ENCODE measurements at places on chromosomes 5 and 9.

GRCh38 chr5:149999359-149999758 is 1.1 kb downstream of the TIGD6 start:
- no peak for DNase-seq

DNA sequence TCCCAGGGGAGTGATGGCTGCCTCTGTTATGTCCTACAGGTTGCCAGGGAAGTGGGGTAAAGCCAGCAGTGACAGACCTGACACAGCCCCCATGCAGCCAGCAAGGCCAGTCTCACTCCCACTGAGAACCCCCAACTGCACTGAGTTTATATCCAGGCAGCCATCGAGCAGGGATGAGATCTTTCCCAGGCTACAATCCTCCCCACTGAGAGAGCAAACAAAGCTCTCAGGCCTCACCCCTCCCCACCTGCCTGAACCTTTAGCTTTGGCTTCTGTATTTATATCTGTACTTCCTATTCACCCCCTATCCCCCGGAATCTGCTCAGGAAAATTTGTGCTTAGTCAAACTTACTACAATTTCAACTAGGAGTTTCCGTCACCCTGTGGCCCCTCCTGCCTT is 284.1 kb downstream of the FAM170A start:
- DNase-seq = no peak

GRCh38 chr5:124630767-124631704 is 115.4 kb downstream of the ZNF608 start:
- no peak for DNase-seq

DNA sequence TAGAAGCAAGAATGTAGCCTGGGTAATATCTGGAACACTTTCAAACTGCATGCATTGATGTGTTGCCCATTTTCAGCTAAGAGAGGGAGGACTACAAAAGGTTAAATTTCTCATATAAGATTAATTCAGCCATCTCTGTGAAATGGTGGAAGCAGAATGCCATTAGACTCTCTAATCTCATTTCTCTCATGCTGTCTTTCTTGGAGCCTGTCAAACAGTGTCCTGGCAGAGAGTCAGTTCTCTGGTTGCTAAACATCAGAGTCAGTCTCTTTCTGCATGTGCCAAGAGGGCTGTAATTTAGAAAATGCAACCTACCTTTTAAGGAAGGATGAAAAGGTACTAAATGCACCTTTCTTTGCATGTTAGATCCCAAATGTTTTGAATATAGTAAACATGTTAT is 910 bp upstream of the GARNL3 start:
- no peak for DNase-seq

- no peak for DNase-seq
These were observed 244.9 kb upstream of the MVB12B start for GRCh38 chr9:126081746-126082145.

GRCh38 chr9:99595796-99596195 is 225.9 kb upstream of the NR4A3 start:
- DNase-seq = no peak

- no peak for DNase-seq
These were observed 36.5 kb upstream of the NTNG2 start for GRCh38 chr9:132125361-132125760.

GRCh38 chr9:80144406-80144805 is 572.6 kb downstream of the TLE4 start:
- DNase-seq = no peak

DNA sequence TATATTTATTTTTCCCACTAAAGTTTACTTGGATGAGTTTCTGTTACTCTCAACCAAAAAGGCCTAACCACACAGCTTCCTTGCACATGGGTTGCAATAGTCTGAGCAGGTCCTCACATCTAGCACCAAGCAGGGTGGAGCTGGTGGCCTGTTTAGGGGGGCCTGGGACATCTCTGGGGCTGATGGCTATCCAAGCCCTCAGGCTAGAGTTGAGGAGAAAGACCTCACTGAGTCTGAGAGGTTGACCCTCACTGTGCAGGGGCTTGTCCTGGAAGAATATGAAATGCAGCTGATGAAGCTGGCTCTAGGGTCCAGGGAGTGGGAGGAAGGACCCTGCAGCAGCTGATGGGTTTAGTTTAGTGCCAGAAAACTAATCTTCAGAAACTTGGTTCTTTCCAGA is 217.1 kb upstream of the MVB12B start:
- no peak for DNase-seq

GRCh38 chr5:54140247-54140840 is 170.0 kb downstream of the ARL15 start:
- DNase-seq = no peak

DNA sequence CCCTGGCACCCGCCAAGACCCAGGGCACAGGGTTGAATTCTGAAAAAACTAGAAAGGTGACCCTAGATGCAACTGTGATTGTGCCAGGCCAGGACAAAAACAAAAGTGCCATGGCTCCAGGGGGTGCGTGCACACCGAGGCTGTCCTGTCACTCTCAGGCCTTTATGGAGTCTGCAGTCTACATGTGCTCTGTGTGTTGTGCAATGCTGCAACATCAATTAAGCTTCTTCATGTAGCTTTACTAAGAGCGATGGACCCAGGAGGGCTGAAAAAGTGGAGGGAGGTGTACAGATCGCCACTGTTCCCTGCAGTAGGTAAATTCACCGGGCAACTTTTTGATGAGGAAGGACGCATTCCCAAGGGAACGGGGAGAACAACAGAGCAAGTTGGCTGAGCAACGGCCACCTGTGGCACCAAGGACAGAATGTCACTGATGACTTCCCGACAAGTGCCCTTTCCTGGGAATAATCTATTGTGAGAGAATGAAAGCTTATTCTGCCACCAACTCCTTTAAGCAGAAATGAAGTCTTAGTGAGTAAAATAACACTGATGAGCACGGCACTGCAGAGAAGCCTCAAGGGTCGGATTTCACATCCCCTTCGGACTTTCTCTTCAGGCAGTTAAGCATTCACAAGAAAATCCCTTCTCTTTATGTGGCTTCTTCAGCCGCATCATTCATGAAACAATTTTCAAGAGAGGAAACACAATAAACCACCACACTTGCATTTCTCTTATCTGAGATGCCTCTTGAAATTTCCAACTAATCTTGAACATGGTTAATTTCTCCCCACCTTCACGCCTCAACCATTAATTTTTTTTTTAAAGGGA is 149.6 kb downstream of the DROSHA start:
- DNase-seq = no peak

DNA sequence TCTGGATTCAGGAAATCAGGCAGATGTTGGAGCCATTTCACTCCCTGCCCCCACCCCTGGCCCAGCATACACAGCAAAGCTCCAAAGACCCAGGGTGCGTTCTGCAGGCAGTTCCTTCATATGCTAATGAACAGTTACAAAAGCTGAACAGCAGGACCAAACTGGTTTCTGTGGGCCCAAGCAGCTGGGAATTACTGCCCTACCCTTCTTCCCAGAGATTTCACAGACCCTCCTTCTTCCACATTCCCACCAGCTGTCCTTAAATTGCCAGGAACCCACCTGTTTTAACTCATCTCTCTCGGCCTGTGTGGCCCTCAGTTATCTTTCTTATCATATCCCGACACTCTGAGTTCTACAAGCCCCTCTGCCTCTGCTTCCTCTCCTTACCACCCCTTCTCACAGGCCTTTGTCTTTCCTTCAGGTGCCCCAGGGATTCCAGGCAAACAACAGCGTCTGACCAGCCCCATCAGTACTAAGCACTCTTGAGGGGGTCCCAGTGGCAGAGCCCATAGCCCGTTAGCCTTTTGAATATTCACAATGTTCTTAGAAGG is 10.6 kb upstream of the F2RL1 start:
- no peak for DNase-seq

GRCh38 chr9:89114741-89115140 is 63.9 kb downstream of the SHC3 start:
- no peak for DNase-seq

- DNase-seq = no peak
These were observed 30.3 kb upstream of the DENND4C start for GRCh38 chr9:19200229-19200628.

- peak; percentile 19 for DNase-seq
These were observed 337.1 kb downstream of the GADD45G start for GRCh38 chr9:89941875-89942274.

DNA sequence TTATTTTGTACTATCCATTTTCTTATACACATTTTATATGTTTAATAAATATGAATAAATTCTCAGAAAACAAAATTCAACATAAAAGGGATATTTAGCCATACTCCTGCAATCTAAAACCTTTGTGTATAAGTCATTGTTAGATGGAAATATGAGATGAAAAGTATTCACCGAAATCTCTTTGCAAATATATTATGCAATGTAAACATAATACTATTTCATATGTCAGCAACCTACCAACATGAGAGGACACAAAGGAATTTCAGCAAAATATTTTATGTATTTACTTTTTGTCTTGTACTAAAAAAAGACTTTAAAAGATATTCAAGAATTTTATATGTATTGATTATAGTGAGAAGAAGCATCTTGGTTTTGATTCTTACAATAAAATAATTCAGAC is 1623.4 kb downstream of the EFNA5 start:
- DNase-seq = no peak

GRCh38 chr5:139969318-139969717 is 73.8 kb downstream of the NRG2 start:
- no peak for DNase-seq

DNA sequence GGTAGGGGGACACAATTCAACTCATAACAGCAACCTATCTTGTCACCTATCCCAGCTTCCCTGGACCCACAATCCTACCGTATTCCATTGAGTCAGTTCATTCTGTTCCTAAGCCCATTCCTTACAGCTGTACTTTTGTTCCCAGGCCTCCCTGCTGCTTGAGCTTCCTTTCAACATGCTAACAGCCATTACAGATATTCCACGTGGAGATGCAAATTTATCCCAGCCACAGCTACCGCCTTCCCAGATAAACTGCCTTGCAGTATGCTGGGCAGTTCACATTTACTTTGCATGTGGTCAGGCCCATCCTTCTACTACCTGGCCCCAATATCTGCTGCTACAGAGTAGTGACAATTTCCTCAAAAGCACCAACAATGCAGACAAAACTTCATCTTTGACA is 23.0 kb downstream of the RIGI start:
- DNase-seq = no peak

DNA sequence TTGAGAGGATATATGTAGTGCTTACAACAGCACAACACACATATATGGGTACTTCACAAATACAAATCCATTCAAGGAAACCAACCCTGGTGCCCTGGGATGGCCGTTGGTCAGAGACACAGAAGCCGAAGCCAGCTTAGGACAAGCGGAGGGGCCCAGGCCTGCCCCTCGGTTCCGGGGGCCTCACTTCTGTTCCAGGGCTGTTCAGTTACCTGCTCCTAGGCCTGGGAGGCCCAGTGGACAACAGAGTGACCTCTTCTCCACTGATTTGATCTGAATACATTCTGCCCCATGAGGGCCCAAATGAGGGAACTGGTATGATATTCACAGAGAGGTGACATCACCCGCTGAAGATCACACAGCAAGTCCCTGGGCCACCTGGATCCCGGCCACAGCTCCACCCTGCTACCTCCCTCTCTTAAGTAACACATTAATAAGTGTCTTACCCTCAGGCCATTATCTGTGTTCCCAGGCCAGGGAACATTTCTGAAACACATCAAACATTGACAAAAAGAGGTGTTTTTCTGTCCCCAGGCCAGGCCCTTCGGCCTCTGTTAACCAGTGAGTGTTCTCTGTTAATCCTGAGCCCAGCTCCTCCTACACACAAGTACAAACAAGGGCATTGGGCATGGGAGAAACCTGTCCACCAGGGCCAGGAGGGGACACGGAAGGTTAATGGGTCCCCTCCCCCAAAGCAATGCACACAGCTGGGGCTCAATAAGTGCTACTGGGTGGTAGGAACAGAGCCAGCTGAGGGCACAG is 4.5 kb upstream of the GRHPR start:
- DNase-seq = peak; percentile 73

GRCh38 chr5:116144103-116144502 is 59.3 kb downstream of the COMMD10 start:
- DNase-seq = no peak

DNA sequence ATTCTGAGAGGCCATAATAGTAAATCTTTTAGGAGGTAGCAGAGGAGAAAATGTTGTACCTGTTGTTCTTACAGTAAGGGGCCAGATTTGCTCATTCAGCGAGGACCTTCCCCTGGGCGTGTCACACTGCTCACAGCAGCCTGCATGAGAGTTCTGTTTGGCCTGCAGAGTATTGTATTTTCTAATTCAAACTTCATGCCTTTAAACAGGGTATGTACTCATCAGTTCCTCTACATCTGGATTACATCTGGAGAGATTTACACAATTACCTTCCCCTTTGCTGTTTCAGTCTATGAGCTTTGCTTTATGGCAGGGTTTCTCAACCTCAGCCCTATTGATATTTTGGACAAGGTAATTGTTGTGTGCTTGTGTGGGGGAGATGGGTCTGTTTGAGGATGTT is 170.9 kb upstream of the STK32A start:
- no peak for DNase-seq

- DNase-seq = no peak
These were observed 69.6 kb upstream of the GGTA1 start for GRCh38 chr9:121569266-121569648.

GRCh38 chr5:62794456-62794855 is 215.8 kb downstream of the LRRC70 start:
- DNase-seq = no peak

DNA sequence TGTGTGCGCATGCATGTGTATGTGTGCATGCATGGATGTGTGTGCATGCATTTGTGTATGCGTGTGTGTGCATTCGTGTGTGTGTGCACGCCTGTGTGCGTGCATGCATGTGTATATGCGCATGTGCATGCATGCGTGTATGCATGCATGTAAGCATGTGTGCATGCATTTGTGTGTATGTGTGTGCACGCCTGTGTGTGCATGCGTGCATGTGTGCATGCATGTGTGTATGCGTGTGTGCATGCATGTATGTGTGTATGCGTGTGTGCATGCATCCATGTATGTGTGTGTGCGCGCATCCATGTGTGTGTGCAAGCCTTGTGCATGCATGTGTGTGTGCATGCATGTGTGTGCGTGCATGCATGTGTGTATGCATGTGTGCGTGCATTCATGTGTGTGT is 276.8 kb downstream of the PBX3 start:
- DNase-seq = no peak

DNA sequence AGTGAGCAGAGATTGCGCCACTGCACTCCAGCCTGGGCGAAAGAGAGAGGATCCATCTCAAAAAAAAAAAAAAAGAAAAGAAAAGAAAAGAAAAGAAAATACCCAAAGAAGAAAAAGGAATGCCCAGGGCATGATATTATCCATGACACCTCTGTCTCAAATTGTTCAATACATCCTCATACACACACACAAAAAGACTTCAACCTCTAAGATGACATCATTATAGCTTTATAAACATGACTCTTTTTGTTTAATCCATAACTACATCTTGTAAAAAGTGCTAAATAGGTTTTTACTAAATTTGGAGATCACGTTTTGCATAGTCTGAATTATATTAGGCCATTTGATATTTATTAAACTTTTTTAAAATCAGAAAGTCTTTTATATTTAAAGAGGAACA is 33.1 kb downstream of the ANKRD31 start:
- no peak for DNase-seq

- DNase-seq = no peak
These were observed 23.7 kb upstream of the TAS2R1 start for GRCh38 chr5:9653811-9654210.
